Activated CD8-positive, alpha-beta memory T cell treated with anti-CD3 and anti-CD28 coated beads, Interleukin-2, amount 50 U/mL, for 48 hours (primary cell): ENCODE measurements at places on chromosomes 1 and 21.

- no peak for DNase-seq
These were observed 19.5 kb upstream of the SUCO start for GRCh38 chr1:172513479-172513878.

GRCh38 chr1:52554756-52555155, 1.9 kb upstream of the TUT4 start:
- no peak for DNase-seq

DNA sequence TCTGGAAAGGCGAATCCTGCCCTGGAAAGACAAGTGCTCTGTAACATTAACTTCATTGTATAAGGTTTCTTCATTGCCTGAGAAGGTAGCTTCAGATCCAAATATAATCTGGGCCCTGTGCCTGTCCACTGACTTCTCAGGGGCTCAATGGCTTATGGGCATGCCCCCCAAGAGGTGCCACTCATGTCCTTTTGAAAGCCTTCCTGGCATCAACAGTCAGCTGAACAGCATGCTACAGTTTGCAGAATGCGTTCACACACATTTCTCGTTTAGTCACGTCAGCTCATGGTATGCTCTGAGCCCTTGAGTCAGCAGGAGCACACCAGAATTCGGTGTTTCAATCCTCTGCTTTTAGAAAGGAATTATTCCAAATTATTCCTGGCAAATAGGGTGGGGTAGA, 23.8 kb downstream of the TMCC2 start:
- no peak for DNase-seq

- DNase-seq, result no peak
These were observed 9.8 kb downstream of the CBR1 start for GRCh38 chr21:36079671-36080070.

DNA sequence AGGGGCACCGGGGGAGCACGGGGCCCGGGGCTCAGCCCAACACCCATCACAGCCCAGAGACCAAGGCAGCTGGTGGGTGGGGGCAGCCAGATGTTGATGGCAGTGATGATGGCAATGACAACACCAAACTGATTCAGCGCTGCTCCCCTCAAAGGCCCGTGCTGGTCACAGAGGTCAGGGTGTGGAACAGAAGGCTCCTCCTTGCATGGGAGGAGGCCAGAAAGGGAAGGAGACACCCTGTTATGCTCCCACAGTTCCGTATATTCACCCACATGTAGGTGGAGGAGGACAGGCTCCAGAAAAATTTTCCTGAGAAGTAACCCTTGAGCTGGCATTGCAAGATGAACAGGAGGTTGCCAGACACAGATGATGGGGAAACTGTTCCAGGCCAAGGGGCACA, 414 bp downstream of the GUCA2B start:
- no peak for DNase-seq

- DNase-seq, result no peak
These were observed 26.2 kb upstream of the MAP3K7CL start for GRCh38 chr21:29104239-29104708.

GRCh38 chr1:33347650-33347992, 26.7 kb upstream of the A3GALT2 start:
- no peak for DNase-seq

DNA sequence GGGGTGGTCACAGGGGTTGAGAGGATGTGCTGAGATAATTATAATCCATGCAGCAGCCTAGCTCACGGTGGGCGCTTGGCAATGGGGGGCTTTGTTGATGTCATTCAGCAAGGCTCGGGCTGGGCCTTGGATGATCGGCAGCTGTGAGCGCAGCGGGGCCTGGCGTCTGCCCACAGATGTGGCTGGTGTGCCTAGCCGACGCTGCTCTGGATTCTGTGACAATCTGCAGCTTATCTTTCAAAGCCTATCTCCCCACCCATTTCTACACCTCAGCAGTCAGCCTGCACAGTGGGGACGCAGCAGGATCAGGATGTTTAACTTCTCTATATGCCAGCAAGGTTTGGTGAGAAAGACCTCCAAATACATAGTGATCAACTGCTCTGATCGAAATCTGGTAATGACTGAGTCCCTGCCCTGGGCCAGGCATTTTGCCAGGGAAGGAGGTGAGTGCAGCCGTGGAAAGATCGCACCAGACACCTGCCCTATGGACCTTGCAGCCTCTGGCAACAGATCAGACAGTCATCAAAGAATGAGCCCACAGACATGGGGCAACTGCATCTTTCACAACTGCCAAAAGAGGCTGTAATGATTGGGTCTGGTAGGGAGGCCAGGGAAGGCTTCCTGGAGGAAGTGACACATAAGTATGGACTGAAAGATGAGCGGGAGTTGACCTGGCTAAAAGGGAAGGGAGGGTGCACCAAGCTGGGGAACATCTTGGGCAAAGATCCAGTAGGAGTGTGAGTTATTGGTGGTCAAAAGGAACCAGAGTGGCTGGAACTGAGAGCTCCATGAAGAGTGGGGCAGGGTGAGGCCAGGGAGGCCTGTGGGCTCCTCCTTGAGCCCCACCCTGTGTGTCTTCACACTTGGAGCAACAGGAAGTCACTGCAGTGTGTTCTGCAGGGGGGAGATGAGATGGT, 35.3 kb downstream of the EPHB2 start:
- DNase-seq, result no peak

DNA sequence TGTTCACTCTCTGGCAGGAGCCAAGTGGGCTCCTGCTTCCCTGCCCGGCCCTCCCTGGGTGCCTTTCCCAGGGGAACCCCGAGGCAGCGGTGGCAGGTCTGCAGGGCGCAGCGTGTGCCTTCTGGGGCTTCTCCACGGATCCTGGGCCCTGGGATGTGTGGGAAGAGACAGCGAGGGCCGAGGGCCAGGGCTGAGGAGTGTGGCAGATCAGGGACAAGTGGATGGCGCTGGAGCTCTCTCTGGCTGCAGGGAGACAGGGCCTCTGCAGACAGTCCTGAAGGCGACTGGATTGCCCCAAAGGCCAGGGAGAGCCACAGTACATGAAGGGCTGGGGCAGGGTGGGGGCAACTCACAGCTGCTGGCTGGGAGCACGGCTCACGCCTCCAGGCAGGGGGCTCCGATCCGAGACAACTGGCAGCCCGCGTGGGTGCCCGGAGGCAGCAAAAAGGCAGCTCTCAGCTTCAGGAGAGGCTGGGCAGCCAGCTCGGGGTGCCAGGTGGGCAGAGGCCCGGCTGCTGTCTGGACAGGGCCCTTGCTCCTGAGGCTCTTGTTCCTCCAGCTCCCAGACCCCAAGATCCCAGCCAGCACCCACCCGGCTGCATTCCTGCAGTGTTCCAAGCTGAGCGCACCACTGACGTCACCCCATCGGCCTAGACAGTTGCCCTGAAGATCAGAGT, 16.0 kb downstream of the MORN1 start:
- no peak for DNase-seq

DNA sequence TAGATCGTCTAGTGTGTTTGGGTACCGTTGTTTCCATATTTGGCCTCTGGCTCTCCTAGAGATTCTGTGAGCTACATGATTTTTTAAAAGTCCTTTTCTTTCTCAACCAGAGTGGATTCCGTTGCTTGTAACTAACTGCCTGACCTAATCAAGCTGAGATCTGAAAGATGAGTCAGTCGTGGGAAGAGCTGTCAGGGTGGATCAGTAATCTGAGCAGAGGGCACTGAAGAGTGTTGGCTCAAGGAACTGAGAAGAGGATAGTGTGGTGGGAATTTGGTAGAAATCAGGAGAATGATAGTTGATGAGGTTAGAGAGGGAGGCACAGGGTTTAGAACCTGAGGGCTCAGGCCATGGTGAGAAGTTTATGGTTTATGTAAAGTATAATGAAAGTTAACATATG, 52.2 kb downstream of the TRAF5 start:
- DNase-seq, result no peak

DNA sequence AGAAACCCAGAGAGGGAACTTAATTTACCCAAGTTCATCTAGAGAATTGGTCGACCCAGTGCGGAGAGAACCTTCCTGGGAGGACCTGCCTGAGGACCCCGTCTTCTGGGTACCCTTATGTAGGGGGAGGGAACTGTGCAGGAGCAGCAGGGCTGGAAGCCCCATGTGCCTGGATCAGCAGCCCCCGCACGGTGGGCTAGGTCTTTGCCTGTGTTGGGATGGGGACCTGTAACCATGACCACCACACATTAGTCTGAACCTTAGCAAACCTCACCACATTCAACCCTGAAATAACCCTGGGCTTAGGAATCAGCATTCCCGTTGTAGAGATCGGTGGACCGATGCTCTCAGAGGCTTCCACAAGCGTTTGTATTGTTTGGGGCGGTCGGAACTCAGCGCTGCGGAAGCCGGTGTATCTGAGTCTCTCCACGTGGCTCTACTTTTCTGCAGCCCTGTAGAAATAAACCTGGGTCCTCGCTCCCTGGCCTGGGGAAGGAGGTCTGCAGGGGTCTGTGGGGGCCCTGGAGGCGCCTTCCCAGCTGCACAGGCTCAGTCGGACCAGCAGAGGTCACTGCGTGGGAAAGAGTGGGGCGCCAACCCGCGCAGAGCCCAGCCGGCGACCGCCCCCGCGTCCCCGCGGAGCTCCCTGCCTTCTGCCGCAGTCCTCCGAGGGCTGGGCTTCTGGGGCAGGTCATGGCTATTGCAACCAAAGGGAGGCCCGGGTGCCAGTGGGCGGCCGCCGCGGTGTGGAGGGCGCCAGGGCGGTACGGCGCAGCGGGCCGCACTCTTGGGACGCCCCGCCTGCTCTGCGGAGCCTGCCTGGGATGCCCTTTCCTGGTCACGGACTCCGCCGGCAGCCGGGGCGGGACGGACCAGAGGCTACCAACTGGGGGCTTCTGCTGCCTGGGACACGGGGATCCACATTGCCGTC, 36.2 kb upstream of the KCNA10 start:
- peak; percentile 83 for DNase-seq

GRCh38 chr1:226635456-226635941, 86.9 kb downstream of the STUM start:
- peak; percentile 68 for DNase-seq

GRCh38 chr21:34522284-34522683, 10.3 kb upstream of the KCNE1 start:
- no peak for DNase-seq

GRCh38 chr1:242425232-242425631, 99.3 kb downstream of the PLD5 start:
- DNase-seq, result no peak

DNA sequence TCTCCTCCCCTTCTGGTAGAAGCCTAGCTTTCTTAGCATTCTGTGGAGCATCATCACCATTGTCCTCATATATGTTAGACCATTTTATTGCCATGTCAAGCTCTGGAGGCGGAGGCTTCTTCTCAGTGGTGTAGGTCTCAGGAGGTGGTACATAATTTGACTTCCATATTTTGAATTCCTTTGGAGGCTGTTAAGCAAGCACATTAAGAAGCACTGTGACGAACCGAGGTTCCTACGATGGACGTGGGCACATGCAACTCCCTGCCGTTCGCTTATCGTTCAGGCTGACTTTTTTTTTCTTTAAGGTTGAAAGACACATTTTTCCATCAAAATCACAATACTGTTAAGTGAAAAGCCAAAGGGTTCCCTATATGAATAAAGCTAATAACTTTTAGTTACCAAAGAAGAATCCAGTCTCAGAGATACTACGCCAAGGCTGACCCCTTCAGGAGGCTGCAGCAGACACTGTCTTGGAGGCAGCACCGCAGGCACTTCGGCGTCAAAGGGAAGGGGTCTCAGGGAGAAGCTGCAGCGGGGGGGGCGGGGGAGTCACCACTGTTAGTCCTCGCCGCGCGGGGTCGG, 835 bp downstream of the C1orf52 start:
- no peak for DNase-seq

DNA sequence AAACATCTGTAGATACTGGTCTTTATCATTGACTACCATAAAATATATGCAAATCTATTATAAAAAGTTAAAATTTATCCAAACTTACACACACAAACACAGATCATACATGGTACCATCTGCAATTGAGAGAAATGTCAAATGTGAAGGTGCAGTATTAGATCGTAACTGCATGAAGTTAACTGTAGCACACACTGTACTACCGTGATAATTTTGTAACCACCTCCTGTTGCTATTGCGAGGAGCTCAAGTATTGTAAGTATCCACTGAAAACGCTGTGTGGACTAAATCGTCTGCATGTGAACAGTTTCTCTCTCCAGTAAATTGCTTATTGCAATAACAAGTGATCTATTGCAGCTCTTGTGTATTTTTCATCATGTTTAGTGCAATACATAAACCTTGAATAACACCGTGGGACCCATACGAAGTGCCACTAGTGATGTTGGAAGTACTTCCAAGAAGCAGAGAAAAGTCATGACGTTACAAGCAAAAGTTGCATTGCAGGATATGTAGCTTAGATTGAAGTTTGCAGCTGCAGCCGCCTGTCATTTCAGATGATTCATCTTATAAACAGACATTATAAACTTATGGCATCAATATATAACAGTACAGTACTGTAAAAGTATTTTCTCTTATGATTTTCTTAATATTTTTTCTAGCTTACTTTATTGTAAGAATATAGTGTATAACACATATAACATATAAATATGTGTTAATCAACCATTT, 172.9 kb downstream of the SDCCAG8 start:
- no peak for DNase-seq

GRCh38 chr1:65207317-65207716, 59.3 kb downstream of the AK4 start:
- DNase-seq, result no peak

DNA sequence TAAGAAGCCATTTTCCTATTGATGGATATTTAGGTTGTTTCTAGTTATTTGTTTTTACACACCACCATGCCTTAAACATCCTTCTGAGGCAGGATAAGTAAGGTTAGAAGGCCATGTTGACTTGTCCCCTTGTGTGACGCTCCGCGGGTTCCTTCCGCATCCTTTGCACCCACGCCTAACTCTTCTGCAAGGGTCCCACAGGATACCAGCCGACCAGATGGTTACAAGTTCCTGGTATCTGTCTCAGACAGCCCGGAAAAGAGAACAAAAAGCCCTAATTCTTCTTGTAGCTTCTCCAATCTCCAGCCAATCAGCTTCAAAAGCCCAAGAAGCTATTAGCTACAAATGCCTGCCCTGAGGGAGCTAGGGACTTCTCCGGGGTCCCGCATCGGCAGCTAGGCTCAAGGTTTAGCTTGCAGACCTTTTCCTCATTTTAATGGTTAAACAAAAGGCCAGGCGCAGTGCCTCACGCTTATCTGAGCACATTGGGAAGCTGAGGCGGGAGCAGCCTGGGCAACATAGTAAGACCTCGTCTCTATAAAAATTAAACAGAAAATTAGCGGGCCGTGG, 4.9 kb upstream of the OTUD3 start:
- DNase-seq, result no peak
